Activated CD4-positive, alpha-beta T cell treated with anti-CD3 and anti-CD28 coated beads for 1 hour (primary cell): ENCODE measurements at places on chromosomes 7 and 10.

DNA sequence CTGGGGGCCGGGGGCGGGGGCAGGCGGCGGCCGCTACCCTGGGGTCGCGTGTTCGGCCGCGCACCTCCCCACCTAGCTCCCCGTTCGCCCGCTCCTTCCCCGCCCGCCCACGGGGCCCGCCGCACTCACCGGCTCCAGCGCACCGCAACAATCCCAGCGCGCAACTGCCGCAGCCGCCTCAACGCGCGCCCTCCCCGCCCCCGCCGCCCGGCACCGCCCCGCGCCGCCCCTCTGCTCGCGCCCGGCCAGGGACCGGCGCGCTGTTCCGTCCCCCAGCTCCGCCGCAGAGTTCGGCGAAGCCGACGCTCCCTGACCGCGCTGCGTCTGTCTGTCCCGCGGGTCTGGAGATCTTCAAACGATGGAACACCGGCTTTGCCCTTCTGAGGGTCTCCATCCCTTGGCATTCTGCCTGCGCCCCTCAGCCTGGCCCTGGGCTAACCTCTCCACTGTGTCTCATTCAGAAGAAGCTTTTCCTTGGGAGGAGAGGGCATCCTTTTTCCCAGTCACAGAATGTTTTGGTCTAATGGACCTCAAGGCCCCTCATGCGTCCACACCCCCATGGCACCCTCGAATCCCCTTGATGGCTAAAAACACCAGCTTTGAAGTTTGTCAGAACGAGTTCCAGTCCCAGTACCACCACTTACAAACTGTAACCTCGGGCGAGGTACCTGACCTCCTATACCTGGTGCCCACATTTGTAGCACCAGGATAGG lies at the start of gene NT5C2:
Gene NT5C2, minus strand, starts transcription at position 166 of the 713 bp plus-strand sequence. CDS start 18,314 bp downstream, outside the sequence.
- DNase-seq: peak; percentile 66

GRCh38 chr7:45267262-45267661 lies 109.7 kb downstream of the RAMP3 start:
- DNase-seq: no peak

GRCh38 chr10:79392506-79393176 lies 45.4 kb downstream of the PPIF start:
- DNase-seq: no peak

DNA sequence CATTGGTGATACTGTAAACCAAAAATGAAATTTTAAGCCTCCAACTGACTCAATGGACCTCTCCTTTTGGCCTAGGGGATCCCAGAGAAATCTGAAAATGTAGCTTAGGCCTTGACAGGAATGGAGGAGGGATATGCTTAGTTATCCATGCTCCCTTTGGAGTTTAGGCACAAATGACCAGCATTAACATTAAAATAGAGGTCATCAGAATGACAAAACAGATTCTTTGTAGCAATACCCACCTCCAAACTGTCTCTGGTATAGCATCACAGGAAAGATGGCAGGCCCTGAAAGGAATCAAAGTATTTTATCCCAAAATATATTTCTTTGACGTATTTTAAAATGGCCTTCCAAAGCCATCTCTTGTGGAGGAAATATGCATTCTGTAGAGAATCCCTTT lies 39.1 kb upstream of the LRRN3 start:
- no peak for DNase-seq

- DNase-seq: no peak
These were observed 19.3 kb downstream of the VWA2 start for GRCh38 chr10:114258274-114258840.

GRCh38 chr7:137342265-137342664 lies 1.3 kb downstream of the PTN start:
- DNase-seq: no peak

DNA sequence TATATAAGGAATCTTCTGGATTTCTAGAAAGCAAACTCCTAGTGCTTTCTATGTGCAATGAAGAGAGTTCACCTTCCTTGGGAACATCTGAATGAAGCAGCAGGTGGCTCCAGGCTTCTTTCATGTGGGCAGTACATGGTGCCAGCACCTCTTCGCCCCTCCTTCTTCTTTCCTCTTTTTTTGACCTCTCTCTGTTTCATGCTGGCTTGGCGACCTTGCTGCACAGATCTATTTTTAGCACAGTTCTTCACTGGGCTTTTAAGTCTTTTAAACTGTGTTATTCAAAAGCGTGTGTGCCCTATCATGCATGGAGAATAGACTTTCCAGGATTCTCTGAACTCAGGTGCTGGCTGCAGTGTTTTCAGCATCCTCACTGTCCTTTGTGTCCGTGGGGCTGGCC lies 400.3 kb upstream of the PRKCQ start:
- no peak for DNase-seq

GRCh38 chr10:101092881-101093354 lies 31.1 kb downstream of the KAZALD1 start:
- no peak for DNase-seq

- DNase-seq: no peak
These were observed 200.1 kb downstream of the DIP2C start for GRCh38 chr10:489330-489729.

- no peak for DNase-seq
These were observed 32.8 kb downstream of the CPVL start for GRCh38 chr7:29113384-29114102.

- no peak for DNase-seq
These were observed 144.4 kb downstream of the ARID5B start for GRCh38 chr10:62045765-62046521.

- DNase-seq: no peak
These were observed 3.5 kb downstream of the CTBP2 start for GRCh38 chr10:125156739-125157480.
